ENCODE measurements at places on chromosomes 4 and X.
A peak's percentile ranks its signal among the peaks of the same experiment; 100 is the strongest.

DNA sequence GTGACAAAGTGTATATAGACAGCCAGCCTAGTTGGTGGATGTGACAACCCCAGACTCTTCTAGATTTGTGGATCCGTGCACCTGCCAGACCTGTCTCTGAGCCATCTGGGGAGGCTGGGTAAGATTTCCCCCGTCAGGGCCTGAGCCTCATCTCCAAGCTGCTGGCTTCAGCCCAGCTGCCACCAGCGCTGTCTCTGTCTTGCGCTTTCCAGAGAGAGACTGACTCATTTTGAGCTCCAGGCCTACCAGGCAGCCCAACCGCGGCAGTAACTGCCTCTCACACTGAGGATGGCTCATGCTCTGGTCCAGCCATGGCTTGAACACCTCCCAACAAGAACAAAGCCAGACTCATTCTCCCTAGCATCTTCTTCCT lies 26.4 kb downstream of the NOP14 start:
- DNase-seq: peak; percentile 52

DNA sequence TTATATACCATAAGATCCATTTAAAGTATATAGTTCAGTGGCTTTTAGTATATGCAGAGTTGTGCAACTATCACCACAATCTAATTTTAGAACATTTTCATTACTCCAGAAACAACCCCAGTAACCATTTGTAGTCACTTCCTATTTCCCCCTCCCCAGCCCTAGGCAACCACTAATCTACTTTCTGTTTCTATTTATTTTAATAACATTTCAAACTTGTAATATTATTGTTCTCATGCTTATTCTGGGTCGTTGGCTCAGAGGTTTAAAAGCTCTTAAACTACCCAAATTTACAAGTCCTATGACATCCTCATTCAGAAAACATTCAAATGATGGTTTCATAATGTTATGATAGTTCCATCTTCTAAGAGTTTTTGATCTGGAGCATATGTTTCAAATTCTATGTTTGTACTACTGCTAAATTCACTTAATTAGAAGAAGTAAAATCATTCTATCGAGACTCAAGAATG lies 18.4 kb downstream of the XIAP start:
- DNase-seq: no peak

DNA sequence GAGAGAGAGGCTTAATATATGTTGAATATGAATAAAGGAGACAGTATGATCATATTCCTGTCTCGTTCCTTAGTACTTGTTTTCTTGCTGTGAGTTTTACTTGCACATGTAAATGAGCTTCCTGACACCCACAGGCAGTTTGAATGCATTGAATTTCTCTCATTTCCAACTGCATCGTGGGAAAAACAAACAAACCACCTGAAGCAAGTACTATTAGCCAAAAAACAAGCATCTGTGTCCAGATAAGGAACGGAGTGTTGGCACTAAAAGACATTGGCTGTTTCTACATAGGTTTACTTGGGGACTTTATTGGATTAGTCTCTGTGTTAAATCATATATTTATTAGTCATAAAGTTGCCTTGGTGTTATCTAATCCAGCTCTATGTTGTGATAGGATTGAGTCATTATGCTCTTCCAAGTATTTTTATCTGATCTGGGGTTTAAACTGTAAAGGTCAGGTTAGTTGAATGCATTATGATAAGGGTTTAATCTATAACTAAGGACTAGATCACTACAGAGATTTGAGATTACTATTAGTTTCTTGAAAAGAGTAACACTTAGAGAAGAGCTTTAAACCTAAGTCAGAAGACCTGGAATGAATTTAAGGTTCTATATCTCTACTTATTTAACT lies 339.0 kb upstream of the SPANXN4 start:
- no peak for DNase-seq

GRCh38 chrX:135275973-135276372 lies 24.1 kb downstream of the ETDA start:
- DNase-seq: no peak

DNA sequence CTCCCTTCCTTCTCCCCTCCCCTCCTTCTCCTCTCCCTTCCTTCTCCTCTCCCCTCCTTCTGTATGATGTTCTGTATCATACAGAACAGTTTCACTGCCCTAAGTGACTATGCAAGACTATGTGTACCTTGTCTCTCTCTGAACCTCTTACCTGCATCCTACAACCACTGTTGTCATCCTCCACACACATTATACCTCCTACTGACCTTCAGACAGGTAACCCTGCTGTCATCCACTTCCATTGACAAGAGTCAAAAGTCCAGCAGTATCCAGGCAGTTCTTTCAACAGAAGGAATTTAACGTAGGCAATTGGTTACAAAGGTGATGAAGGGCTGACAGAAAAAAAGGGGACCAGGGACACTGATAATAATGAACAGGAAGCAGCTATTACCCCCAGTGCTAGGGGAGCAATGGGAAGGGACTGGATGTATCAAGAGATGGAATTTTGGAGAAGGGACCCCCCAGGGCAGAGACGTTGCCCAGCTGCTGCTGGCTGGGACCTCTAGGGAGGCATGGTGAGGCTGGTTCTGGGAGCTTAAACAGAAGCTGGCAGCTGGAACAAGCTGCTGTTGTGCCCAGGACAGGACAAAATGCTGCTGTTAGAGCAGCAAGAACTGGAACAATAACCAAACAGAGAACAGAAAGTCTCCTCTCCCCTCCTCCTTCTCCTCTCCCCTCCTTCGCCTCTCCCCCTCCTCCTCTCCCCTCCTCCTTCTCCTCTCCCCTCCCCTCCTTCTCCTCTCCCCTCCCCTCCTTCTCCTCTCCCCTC lies 84.7 kb downstream of the DCTD start:
- DNase-seq: no peak

- DNase-seq: peak; percentile 59
Measured at GRCh38 chrX:63656871-63657580, 128.0 kb downstream of the ARHGEF9 start.

DNA sequence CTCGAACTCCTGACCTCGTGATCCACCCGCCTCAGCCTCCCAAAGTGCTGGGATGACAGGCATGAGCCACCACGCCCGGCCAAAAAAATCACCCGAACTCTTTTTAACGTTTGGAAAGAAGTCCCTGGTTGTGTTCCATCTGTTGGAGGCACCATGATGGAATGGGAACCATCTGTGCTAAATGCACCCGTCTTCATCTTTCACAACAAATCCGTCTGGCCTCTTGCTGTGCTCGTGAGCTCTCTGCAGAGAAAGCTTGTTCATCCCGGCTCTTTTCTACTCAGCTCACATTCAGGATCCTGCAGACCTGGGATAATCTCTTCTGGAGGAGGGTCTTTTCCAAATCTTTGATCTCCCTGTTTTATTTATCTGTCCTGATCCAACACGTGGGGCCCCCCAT lies 188.8 kb downstream of the CRLF2 start:
- no peak for DNase-seq

- DNase-seq: peak; percentile 76
Measured at GRCh38 chrX:30875957-30876356, 13.1 kb downstream of the TAB3 start.

GRCh38 chrX:100913111-100913510 lies 15.6 kb downstream of the XKRX start:
- DNase-seq: no peak

DNA sequence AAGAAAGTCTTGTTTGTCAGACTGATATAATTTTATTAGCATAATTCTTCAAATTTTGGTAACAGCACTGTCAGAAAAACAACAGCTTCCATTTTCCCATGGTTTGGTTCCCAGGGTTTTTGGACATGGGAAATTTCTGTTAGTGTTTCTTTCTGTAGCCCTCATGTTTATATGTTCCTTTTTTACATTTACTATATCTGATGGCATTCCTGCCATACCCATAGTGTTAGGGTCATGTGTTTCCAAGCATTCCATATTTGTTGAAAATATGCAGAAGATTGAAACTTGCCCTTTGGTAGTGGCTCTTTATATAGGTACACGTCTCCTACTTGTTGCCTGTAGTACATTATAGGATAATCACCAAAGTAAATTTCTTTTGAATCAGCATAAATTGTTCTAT lies 65.8 kb downstream of the PDLIM5 start:
- no peak for DNase-seq

- DNase-seq: no peak
Measured at GRCh38 chr4:87060957-87061356, 126.1 kb downstream of the AFF1 start.

GRCh38 chr4:127284236-127284635 lies 348.5 kb upstream of the INTU start:
- no peak for DNase-seq

- no peak for DNase-seq
Measured at GRCh38 chr4:128249787-128250668, 37.6 kb downstream of the PGRMC2 start.

- no peak for DNase-seq
Measured at GRCh38 chrX:107699616-107700015, 71.3 kb downstream of the PRPS1 start.

- no peak for DNase-seq
Measured at GRCh38 chrX:46268412-46268811, 276.8 kb downstream of the ZNF674 start.

DNA sequence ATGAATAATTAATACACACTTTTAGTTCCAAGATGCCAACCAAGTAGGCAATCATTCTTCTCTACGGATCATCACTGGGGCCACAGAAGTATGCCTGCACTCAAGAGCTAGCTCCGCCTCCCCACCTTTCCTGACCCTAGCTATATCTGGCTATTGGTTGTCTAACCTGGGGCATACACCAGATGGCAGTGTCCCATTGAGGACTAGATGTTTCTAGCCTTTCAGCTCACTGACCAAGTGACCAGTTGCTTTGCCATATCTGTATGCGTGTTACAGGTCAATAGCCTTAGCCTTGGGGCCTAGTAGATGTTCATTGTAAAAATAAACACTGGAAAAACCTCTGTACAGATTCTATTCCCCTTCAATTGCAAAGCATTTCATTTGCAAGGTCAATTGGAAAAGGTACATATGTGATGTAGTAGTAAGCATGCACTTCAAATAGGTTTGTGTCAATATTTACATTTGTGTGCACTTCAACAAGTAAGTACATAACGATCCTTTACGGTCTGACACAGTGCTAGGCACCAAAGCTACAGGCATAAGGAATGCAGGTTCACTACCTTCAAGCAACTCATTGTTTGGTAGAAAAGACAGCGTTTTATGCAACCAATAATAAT lies 521.7 kb downstream of the PPARGC1A start:
- DNase-seq: peak; percentile 1

GRCh38 chr4:141652161-141652778 lies 15.9 kb downstream of the IL15 start:
- DNase-seq: no peak

GRCh38 chr4:155877971-155878370 lies 11.9 kb upstream of the ASIC5 start:
- DNase-seq: no peak

- DNase-seq: no peak
Measured at GRCh38 chrX:107755721-107756120, 19.9 kb downstream of the TSC22D3 start.

GRCh38 chr4:147479376-147479775 lies 1.5 kb upstream of the EDNRA start:
- DNase-seq: no peak

DNA sequence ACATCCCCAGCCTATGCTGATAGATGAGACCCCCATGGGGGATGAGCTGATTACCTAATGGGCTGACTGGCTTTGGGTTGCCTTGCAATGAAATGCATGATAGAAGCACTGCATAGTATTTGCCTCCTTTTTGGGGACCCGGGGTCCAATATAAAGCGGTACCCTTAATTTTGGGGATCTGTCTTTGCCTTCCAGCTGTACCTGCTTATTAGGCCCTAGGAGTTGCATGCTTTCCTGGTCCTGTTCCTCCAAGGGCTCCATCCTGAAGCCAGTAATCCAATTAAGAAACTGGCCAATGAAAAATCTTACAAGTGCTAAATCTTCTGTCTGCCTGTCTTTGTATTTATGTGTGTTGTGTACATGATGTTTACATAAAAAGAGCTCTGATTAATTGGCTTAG lies 791.6 kb downstream of the TRIML1 start:
- no peak for DNase-seq

DNA sequence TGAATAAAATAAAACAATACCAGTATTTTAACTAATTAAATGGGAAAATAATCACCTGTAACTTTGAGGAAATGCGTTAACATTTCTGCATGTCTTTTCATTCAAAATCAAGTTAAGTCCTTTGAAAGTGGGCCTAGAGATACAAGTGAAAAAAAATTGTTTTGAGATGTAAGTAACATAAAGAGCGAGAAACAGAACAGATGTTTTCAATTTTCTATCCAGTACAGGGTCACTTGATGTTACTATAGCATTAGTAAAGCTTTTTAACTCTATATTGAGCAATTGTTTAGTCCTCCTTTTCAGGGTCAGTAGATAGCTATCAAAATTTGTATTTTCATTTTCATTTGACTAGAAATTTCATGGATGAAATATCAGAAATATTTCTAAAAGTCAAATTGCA lies 761.4 kb downstream of the CCSER1 start:
- DNase-seq: no peak

DNA sequence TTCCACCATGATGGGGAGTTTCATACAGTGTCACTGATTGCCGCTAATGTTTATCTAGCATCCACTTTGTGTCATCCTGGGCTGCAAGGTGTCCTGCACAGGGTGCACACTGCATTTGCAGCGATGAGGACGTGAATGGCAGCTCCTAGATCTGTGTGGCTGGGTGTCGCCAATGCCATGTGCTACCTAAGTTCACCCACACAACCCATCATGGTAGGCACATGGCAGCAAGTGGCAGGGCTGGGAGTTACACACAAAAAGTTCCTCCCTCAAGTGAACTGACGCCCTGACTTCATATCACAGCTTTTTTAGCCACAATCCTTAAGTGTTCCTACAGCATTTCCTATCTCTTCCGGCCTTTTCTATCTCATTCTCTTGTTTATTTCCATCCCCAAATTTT lies 45.9 kb upstream of the SPRY1 start:
- no peak for DNase-seq

- no peak for DNase-seq
Measured at GRCh38 chr4:165454426-165454825, 75.6 kb downstream of the CPE start.

DNA sequence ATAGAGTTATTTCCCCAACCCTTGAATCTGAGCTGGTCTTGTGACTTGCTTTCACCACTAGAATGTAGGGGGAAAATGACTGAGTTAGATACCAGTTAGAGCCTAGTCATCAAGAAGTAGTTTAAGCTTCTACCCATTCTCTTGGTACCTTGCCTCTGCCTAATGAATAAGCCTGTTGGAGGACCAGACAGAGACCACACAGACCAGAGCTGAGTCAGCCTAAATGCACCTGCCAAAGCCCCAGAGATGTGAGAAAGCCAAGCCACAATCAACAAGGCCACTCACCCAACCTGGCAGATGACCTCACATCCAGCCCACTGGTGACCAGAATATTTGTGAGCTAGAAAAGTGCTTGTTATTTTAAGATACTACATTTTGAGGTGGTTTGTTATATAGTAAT lies 85.2 kb upstream of the DCLK2 start:
- no peak for DNase-seq

Measured in trophoblast cell (in vitro differentiated cells and primary cell).